Stimulated activated CD8-positive, alpha-beta memory T cell treated with anti-CD3 and anti-CD28 coated beads, Interleukin-7, amount 100 ng/mL, for 1 hour (primary cell): ENCODE measurements at places on chromosomes 2 and 18.
A peak's percentile ranks its signal among the peaks of the same experiment; 100 is the strongest.

- no peak for DNase-seq
These were observed 4.3 kb downstream of the KDM3A start for GRCh38 chr2:86445436-86445835.

DNA sequence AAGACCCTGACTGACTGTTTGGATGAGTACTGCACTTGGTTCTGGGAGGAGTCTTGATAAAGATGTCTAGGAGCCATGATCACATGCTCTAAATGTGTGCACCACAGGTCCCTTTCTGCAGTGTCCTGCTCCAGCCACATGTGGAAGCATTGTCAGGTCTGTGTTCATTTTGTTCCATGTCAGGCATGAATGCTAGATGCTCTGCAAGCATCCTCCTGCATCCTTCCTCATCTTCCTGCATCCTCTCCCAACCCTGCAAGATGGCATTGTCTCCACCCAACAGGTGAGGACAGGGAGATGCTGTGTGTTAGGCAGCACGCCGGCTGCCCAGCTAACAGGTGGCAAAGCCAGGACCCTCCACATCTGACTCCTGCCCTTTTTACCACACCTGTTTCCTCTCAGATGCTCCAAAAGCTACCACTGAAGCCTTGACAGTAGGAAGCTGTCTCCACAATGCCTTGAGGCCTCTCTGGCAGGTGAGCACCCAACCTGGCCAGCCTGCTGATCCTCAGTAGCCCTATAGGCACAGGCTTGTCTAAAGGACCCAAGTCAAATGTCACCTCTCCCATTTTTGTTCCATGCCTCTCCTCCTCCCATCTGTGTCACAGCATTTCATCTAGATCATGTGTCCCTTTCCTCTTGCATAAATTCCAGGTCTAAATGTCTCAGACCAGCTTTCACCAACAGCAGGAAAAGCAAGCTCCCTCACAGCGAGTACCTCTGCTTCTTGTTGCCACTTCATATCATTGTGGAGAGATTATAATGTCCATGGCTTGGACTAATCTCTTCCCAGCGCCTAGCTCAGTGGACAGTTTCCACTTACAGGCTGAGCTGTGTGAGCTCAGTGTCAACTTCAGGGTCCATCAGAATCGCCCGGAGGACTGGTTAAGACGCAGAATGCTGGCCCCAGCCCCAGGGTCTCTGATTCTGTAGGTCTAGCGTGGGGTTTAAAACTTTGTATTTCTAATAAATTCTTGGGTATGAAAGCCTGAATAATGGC, 55.0 kb downstream of the TMEM163 start:
- no peak for DNase-seq

DNA sequence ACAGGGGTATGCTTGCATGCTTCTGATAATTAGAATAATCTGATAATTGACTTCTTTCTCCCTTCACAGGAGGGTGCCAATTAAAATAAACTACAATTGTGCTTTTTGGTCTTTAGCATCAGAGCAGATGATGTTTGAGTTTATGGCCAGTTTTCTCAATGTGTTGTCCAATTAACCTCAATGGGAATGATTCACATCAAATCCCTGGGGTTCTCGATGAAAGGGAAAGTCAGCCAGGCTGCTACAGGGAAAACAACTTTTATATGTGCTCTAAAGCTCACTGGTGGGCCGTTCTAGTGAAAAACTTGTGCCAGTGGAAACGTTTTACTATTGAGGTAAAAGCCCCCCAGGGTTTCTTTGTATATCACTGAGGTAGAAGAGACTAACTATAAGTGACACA, 887.3 kb upstream of the CRIM1 start:
- DNase-seq: no peak

DNA sequence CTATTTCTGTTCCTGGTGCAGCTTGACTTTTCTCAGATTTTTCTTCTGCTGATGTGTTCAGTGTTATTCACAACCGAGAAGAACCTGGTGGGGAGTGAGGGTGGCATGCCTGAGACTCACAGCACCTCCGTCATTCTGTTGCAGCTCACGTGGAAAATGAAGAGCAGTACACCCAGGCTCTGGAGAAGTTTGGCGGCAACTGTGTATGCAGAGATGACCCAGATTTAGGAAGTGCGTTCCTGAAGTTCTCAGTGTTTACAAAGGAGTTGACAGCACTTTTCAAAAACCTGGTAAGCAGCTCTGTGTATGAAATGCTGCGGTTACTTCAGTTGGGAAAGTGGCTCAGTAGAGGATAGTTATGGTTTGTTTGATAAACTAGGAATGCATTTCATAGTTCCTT, 90.5 kb downstream of the ASAP2 start:
- no peak for DNase-seq

GRCh38 chr2:289362-290089, 1.6 kb upstream of the ALKAL2 start:
- no peak for DNase-seq

GRCh38 chr2:51813247-51813646, 781.3 kb upstream of the NRXN1 start:
- no peak for DNase-seq

DNA sequence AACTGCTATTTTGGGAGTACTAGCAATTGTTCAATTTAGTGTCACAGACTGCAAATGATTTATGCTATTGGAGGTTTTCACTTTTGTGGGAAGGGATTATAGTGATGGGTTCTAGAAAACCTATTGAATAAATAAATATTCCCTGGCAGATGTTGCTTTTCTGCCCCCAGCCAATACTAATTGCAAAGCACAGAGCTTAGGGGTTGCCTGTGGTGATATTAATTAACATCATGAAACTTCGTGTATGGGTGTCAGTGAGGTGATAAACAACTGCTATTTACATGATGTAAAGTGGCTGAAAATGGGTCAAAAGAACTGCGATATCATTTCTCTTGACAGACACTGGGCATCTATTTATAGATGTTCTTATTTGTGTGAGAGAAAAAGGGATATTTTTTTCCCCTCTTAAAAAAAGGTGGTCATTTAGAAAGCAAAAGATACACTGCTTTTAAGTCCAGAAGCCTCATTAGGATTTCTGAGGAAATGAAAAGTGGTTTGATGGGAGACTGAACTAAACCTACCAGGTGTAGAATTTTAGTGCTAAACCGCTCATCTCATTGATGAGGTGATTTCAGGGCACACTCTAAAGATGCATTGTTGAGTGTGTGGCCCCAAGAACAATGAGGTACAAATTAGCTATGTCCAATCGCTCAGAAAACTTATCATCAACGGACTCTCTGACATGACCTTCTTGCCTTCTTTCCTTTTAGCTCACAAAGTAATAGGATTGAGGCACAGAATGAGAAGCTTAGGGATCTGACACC, 116.7 kb upstream of the CHST9 start:
- no peak for DNase-seq

DNA sequence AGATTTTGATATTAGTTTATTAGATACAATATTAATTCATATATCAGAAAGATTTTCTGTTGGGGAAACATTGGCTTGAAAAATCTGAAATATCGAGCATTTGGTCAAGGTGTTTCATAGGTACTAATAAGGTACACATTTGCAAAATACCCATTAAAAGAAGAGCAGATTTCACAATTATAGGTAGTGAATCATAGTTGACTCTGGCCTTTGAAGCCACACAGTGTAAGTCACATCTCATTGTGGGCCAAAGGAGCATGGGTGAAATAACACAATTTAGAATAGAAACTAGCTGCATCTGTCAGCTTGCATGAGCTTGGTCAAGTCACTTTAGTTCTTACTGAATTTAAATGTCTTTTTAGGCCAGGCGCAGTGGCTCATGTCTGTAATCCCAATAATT, 4.9 kb downstream of the KDM3A start:
- no peak for DNase-seq

- DNase-seq: no peak
These were observed 118.5 kb upstream of the TWIST2 start for GRCh38 chr2:238729261-238729935.

DNA sequence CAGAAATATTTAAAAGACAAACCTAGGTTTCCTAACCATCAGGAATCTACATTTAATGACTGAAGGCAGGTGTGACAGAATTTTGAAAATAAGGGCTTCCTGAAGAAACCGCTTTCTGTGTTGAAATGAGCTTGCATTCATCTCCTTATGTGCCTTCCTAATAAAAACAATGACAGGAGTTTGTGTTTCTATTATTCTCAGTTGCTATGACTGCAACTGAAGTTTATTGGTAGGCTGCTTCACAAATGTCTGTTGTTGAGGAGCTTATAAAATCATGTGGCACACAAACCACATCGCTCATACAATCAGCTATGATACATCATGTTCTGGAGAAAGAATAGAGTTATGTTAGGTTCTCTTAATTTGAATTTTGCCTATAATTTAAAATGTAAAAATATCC, 362.7 kb upstream of the SLC8A1 start:
- DNase-seq: no peak

DNA sequence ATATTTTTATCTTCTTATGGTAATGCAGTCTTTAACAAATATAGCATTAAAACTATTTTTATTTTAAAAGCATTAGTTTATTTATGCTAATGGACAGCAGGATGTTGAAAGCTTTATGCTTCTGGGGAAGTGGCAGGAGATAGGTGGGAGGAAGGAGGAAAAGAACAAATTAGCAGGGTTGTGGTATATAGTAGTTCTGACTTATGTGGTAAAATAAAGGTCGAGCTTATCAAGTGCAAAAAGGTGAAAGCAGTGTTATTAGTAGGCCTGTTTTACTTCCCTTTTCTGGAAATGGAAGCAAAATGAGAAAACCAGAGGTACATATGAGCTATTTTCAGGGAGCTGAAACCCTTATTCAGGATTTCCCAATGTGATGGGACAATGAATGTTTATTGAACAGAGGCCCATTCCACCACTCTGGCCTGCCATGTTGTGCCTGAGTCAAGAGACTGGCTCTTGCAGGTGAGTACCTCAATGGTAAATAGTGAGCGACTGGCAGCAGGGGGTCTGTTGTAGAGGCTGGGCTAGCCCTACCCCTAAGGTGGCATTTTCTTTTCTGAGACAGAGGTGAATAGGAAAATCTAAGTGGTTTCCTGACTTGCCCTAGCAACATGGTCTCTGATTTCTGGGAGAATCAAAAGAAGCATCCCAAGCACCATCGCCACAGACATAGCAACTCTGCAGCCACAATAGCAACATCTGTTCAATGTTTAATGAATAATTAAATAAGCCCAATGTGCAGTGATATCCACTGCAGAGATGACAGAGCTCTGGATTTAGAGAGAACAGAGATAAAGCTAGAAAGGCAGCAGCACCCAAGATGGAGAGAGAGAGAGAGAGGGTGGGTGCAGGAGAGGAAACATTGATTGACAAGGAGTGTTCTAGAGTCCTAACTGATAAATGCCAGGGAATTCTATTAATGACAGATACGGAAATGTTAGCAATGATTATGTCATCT, 119.7 kb downstream of the UPP2 start:
- DNase-seq: no peak

DNA sequence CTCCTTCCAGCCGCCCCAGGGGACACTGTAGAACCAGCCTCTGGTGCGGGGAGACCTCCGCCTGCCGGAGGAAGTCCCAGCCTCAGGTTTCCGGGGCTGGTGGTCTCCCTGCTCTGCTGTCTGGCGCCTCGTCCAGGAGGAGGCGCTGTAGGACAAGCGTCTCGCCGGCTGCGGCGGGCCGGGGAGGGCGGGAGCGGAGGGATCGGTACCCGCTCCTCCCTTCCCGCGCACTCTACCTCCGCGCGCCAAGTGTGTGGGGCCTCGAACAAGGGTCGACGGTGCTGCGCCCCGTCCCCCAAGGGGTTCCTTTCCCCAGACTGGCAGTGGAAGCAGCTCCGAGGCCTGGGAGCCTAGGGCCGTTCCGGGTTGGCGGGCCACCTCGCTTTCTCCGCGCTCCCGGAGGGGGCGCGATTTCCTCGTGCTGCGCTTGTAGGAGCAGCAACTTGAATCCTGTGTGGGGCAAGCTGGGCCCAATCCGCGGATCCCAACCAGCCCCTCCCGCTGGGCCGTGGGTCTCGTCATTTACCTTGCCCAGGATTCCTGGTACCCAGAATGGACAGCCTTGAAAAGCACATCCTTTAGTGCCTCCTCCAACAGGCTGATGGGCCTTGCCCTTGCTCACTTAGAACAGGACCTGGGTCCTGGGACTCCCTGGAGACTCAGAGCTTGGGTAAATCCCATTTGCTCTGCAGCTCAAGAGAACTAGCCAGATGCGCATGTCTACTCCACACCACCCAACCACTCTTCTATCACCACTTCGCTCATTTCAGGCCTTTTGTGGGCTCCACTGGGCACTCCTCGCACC, 10.6 kb upstream of the HOXD4 start:
- DNase-seq: peak; percentile 16

- DNase-seq: no peak
These were observed 182.5 kb downstream of the TMEM163 start for GRCh38 chr2:134536296-134536695.

DNA sequence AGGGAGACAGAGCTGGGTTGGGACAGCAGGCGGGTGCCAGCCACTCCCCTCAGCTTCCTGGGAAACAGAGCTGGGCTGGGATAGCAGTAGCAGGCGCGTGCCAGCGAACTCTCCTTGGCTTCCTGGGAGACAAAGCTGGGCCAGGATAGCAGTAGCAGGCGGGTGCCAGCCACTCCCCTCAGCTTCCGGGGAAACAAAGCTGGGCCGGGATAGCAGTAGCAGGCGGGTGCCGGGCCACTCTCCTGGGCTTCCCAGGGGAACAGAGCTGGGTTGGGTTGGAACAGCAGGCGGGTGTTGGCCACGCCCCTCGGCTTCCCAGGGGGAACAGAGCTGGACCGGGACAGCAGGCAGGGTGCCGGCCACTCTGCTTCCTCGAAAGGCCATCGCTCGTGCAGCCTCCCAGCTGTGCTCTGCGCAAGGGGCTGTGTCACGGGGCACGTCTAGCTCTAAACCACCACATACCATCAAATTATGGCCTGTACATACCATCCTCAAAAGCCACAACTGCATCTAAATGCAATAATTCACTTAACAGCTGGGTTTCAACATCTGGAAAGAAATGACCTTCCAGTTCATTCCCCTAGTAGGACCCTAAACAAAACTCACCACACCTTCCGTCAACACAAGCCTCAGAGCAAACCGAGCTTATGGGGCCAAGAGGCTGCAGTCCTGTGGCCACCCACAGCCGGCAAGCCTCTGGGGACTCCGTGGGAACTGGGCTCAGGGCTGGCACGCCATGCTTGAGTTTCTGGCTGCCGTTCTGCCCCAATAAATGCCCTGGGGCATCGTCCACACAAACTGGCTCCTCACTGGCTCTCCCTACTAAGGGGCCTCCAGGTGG, 228.3 kb downstream of the TWIST2 start:
- DNase-seq: no peak

DNA sequence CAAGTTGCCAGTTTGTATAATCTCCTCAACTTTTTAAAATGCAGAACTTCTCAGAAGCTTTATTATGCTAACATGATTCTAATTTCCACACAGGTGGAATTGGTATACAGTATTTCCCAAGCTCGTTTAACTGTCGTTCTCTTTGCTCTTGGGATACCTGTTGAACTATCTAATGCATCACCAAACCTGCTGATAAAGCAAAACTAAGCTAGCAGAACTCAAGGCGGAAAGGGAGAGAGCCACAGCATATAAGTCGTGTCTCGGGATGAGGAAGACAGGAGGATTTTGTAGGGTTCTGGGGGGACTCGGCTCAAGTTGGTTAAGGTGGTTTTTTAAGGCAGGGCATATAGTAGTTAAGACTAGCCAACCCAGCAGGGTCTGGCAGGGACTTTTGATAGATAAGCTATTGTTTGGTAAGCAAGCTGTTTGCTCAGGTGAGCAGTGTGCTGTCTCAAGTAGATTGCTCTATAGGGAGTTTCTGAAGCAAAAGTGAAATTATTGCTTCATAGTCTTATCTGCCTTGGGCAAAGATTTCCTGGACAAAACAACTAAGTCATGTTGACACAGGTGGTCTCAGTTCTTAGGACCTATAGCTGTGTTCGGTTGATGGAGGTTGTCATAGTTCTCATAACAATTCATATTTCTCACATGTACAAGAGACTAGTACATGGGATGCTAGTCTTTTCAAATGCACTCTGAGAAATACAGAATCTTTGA, 28.2 kb upstream of the CHRNA1 start:
- DNase-seq: no peak
